ENCODE measurements at places on chromosomes 5 and 9.

DNA sequence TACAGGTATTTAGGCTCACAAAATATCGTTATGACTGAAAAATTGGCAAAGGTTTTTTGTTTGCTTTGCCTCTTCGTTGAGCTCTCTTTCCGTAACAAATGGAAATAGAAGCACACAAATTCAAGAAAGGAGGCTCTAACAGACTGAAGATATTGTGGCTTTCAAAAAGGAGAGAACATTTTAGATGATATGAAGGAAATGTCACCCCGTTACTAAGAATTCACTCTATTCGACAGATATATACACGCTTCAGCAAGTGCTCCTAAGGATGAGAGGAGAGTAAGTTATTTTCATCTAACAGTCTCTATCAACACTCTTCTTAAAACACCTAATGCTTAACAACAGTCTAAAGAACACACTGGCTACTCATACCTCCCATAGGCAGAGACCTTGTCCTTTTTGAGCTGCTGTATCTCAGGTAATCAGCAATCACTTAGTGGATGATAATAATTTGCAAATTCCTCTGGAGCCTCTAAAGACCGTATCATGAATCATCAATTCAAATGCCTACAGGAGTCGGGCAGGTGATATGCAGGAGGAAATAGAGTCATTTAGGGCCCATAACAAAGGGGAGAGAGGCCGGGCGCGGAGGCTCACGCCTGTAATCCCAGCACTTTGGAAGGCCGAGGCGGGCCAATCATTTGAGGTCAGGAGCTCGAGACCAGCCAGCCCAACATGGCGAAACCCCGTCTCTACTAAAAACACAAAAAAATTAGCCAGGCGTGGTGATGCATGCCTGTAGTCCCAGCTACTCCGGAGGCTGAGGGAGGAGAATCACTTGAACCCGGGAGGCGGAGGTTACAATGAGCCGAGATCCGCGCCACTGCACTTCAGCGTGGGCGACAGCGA lies 1.4 kb upstream of the HSDL2 start:
- peak; percentile 47 for DNase-seq

DNA sequence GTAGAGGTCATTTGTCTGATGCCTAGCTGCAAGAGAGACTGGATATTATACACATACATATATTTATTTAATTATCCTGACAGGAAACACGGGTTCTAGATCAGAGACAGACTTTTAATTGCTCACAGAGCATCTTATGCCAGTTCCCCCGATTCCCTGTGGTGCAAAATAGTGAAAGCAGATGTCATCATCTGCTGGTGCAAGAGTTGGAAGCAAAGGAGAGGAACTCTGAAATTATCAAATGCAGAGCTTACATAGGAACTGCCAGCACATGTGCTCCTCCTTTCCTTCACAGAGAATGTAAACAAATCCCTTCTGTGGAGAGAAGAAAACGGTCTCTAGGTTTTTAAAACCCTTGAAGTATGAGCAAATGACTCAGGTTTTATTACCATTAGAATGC lies 69.3 kb downstream of the DTWD2 start:
- DNase-seq: peak; percentile 16

- no peak for DNase-seq
These were observed 162.1 kb downstream of the FSTL4 start for GRCh38 chr5:133450286-133450685.

DNA sequence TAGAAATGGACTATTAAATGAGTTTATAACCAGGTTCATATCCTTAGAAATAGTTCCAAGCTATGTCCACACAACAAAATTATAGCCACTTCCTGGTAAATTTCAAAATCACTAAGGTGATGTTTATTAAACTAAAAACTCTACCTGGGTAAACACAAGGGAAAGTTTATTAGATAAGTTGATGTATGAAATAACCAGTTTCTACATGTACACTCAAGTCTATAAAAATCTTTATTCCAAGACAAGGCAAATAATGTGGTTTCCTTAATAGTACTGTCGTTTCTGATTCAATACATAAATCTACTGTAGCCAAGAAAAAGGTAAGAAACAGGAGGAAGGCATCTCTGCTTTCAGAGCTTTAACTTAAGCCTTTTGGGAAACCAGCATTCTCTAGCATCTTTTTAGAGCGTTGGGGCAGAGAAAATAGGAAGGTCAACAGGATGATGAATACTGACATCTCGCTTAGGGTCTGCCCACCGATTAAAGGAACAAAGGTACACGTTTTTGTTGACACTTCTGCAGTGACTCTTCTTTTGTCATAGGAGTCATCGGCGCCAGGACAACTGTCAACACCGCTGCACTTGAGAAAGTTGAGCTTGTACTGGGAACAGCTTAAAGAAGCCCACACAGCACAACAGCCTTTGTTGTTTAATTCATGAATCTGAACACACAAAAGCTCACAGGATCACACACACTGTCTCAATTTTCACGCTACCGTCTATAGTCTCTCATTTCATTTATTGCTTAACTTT lies 513.6 kb downstream of the SLCO4C1 start:
- DNase-seq: no peak

All from adipocyte (in vitro differentiated cells).